ENCODE measurements at places on chromosomes 5 and 9.
A peak's percentile ranks its signal among the peaks of the same experiment; 100 is the strongest.

DNA sequence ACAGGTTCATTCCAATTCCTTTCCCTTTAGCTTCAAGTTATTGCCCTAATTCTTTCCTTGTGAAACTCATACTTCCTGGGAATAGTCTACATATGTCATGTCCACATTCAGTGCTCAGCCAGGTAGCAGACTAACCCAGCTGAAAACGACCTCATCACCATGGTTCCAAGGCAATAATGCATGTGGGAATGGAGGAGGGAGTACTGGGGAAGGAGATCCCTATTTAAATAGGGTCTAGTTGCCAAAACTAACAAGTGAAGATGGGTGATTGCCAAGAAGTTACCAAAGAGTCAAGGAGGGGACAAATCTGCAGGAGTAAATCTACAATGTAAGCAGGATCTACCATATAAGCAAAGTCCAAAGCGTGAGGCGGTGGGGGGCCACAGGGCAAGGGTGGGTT, 47.3 kb upstream of the MCTP1 start:
- no peak for DNase-seq

DNA sequence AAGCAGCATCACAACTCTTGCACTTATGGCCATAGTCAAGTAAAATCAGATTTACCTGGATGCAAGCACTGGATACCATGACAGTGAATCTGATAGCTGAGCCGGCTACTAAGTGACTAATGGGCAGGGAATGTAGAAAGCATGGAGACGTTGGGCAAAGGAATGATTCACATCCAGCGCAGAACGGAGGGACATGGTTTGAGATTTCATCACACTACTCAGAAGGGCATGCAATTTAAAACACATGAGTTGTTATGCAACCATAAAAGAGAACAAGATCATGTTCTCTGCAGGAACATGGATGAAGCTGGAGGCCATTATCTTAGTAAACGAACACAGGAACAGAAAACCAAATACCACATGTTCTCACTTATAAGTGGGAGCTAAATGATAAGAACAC, 169.1 kb upstream of the PIK3R1 start:
- DNase-seq = no peak

DNA sequence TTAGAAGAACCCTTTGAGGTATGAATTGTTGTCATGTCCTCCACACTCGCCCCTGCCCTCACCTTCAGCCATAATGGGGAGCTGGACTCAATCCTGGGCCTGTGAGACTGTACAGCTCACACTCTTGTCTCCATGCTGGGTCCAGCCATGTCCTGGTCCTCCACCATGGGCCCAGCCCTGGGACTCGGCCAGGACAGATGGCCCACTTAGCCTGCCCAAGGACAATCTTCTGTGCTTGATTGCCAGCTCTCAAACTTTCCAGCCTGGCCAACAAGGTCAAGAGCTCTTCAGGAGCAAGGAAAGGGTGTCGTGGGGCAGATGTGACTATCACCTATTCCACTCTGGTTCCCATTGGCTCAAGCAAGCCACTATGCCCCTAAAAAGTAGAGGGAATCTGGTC, 90.8 kb downstream of the HRH2 start:
- DNase-seq = no peak

GRCh38 chr9:91992461-91993041, 42.5 kb upstream of the ROR2 start:
- DNase-seq = no peak

DNA sequence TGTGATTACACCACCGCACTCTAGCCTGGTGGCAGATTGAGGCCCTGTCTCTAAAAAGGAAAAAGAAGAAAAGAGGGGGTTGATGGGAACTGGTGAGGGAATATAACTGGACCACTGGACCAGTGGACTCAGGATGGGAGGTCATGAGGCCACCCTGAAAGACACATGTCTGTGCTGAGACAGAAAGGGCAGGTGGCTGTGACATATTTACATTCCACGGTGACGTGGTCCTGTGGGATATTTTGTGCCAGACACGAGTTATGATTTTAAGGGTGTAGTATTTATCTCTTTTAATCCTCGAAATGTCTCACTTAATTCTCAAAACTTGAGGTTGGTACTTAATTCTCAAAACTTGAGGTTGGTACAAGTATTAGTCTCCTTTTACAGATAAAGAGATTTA, 32.9 kb downstream of the LHX2 start:
- DNase-seq = no peak

DNA sequence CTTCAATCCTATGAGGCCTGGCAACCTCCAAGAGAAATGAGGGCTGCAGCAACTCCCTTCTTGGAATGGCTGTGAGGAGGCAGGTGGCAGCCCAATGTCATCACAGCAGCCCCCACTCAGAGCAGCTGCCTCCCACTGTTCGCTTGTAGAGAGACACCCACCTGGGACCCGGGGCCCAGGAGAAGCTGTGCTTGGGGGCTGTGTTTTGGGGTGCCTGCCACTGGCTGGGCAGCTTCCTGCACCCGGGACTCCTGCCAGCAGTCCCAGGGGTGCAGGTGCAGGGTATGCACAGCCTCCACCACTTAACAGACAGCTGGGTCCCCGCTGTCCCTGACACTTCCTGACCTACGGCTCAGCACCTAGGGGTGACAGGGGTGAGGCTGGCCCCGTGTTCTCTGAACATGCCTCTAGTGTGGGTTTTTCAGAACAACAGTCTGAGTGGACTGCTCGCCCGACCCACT, 26.2 kb downstream of the NIPAL4 start:
- no peak for DNase-seq

- no peak for DNase-seq
Observed at GRCh38 chr9:130402243-130402642, 42.5 kb upstream of the ASS1 start.

DNA sequence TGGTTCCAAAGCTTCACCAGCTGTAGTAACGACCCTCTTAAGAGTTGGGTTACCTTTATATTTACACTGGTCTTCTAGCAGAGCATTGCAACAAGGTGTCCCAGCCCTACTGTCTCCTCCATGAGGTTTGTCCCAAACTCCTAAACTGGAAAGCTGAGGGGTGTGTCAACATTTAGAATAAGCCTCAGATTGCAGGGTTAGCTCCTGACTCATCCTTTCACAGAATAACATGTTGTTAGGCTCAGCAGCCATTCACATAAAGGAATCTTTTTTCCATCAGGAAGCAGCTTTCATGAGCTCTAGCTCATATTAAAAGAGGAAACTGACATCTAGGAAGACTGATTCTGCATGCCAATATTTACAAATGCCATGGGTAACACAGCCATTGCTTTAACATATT, 238.7 kb downstream of the EFNA5 start:
- no peak for DNase-seq

DNA sequence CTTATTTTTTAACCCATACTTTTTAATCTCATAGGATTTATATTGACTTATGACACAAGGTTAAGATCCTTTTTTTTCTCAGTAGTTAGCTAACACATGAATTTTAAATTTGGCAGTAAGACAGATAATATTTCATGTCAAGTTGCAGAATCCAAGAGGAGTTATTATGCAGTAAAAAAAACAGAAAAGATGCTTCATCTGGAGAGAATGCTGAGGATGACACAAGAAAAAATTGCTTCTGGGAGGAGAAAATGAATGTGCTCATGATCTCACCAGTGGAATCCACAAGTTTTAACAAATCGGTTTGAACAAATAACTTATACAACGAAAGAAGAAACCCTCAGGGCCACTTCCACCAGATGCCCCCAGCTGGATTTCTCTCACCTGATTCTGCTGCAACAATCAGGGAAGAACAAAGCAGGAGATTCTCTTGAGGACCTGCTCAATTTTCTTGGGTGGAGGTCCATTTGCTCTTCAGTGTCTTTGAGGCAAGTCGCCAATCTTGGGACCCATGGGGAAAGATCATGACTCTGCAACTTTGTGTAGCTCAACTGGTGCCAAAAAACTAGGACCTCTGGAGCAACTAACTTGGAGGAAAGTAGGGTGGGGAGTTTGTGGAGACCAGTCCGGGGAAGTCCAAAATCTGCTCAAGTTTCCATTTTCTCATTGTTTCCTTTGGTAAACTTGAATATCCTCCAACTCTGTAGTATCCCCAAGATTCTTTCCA, 50.5 kb upstream of the TNFSF15 start:
- no peak for DNase-seq

- DNase-seq = no peak
Observed at GRCh38 chr9:113929634-113930389, 53.7 kb downstream of the ZNF618 start.

DNA sequence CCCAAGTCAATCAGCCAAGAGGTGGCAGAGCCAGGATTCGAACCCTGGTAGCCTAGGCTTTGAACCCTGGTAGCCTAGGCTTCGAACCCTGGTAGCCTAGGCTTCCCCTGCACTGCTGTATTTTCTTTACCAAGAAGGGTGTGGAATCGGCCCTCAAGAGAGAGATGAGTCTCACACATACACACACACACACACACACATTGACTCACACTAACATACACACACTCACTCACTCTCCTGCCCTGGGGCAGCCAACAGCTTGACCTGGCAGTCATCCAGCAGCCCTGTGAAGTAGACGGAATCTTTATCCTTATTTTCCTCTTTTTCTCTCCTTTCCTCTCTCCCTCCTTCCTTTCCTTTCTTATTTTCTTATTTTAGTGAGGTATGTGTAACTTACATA, 55.4 kb upstream of the RPL26L1 start:
- DNase-seq = no peak

GRCh38 chr9:116234081-116234480, 80.5 kb downstream of the PAPPA start:
- DNase-seq = no peak

- DNase-seq = no peak
Observed at GRCh38 chr9:79667120-79667519, 95.4 kb downstream of the TLE4 start.

DNA sequence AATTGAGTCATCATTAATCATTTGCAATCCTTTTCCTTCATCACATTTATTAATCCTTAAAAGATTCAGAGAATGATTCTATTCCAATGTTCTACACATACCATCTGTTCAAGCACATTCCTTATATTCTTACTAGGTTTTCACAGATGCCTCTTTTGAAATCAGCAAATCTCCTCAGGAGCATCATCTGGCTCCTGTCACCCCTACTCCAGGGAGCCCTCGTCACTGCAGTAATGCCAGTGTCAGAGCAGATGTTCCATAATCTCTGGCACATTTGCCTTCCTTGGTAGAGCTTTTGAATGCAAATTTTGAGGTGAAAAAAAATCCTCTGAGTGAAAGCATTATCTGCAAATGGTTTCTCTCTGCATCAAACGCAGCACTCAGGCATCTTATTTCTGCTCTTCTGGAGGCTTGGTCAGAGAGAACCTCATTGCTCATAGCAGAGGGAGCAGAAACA, 7.6 kb upstream of the KCNV2 start:
- peak; percentile 90 for DNase-seq

GRCh38 chr5:155562158-155562557, 548.6 kb downstream of the KIF4B start:
- DNase-seq = peak; percentile 6

DNA sequence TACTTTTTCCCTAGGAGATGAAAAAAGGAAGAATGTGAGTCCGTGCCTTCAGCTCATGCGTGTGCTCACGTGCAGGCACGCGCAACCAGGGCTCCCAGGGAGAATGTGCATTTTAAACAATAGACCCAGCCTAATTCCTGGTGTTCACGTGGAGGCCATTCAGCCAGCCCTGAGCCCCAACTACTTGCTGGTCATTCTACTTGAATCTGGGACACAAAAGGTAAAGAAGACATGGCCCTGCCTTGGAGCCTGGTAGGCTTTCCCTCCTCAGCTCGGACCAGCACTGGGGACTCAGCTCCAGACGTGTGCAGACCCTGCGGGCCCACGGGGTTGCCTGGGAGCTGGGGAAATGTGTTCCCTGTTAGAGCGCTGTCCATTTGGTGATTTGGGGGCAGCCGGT, 125.5 kb downstream of the MVB12B start:
- DNase-seq = no peak

GRCh38 chr5:27290172-27290571, 251.8 kb upstream of the CDH9 start:
- no peak for DNase-seq

DNA sequence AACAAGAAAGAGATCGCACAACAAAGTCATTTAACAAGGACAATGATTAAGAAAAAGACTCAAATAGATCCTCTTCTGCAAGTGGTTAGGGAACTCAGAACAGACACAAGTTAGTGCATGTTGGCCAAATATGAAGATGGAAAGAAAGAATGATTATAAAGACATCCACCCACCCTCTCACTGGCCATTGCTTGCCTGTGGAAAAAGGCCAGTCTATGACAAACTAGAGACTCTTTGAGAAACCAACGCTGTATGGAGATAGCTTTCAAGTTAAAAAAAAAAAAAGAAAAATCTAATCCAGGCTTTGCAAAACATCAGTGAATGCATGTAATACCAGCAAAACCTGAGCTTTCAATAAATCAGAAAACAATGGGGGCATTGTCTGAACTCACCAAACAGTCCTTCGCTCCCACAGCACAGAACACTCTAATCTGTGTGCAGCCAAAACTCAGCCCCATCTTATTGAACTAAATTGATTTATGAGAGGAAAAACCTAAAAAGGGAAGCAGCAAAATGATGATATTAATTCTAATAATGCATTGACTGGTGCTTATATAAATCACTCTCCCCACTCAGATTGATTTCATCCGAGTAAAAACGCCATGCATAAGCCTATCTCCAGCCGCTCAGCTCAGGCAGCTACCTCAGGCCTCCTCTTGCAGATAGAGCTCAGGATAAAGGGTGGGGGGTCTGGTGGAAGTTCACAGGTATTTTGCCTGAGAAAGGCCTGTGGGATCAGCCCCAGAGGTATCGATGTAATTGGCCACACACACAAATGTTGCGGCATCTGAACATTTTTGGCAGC, 547.1 kb downstream of the CCDC171 start:
- no peak for DNase-seq

GRCh38 chr9:76161541-76161940, 232.7 kb downstream of the RFK start:
- DNase-seq = no peak

- DNase-seq = no peak
Observed at GRCh38 chr5:181088289-181088688, 42.7 kb downstream of the OR2V1 start.

DNA sequence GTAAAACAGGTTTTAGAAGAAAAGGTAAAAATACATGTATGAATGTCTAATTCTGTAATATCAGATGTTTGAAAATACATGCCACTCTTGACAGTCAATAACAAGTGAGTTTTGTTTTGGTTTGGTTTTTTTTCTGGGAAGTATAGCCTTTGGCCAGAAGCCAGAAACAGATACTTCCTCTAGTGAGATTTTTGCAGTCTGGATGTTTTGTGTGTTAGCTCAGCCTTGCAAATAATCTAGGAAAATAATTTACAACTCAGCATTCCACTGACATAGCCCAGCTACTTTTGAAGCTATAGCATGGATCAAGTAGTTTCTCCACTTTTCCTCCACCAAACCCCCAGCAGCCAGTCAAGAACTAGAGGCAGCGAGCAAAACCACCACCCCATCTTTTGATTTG, 56.7 kb downstream of the SLC1A1 start:
- no peak for DNase-seq

All from NCI-H2171 (cell line).